ENCODE measurements at places on chromosomes 2 and 18.

GRCh38 chr2:191117341-191117740, 33.5 kb downstream of the STAT4 start:
- DNase-seq: no peak

GRCh38 chr2:148824190-148824589, 50.8 kb upstream of the KIF5C start:
- no peak for DNase-seq

DNA sequence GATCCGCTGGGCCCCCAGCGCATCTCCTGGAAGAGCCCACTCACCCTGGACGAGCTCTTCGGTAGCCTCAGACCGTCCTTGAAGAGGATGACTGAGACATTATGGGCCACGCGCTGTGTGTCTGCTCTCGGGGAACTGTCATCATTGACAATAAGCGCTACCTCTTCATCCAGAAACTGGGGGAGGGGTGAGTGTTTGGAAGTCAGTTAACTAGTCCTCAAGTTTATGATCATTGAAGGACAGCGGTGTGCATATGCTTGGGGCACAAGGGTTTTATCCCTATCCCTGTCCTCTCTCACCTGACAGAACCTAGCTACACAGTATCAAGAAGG, 586 bp downstream of the STK16 start:
- DNase-seq: no peak

GRCh38 chr2:121273116-121273515, 11.9 kb downstream of the TFCP2L1 start:
- DNase-seq: no peak

- DNase-seq: no peak
These were observed 40.9 kb downstream of the RNF144A start for GRCh38 chr2:6957910-6958615.

GRCh38 chr2:235669983-235670962, 176.4 kb downstream of the AGAP1 start:
- peak; percentile 35 for DNase-seq

DNA sequence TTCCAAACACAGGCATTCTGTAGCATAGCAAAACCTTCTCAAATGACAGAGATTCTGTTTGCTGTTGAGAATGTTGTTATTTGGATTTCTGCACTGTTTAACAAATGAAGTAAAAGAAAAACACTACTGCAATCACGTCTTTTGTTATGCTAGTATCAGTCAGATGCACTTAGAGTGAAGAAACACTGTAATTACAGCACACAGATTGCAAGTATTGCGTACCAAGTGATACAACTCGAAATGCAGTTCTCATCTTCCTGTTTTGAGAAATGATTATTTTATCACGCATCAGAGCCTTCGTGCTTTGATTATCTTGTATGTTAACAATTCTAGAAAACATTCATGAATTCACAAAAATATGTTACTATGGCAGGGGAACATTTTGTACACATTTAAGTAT, 41.8 kb upstream of the KLF11 start:
- DNase-seq: no peak

GRCh38 chr2:115165529-115166109, 723.2 kb downstream of the DPP10 start:
- peak; percentile 19 for DNase-seq

DNA sequence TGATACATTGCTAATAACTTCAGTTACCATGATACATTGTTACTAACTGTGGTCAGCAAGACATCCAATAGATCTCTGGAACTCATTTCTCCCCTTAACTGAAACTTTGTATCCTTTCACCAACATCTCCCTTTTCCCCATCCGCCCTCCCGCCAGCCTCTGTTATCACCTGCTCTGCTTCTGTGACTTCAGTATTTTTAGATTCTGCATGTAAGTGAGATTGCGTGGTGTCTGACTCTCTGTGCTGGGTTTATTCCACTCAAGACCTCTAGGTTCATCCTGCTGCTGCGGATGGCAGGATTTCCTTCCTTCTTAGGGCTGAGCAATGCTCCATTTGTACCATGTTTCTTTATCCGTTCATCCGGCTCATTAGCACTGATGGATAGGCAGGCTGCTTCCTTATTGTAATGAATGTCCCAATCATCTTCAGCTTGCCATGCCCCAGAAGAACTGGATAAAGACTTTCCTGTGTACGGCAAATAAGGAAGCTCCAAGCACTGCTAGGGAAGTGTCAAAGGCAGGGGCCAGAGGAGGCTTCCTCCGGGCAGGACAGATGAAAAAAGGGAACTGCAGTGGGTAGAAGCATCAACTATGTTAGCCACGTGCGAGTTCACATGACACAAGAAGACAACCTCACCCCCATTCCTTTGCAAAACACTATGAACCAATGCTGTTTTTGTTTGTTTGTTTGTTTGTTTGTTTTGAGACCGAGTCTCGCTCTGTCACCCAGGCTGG, 113.4 kb downstream of the EIPR1 start:
- no peak for DNase-seq

DNA sequence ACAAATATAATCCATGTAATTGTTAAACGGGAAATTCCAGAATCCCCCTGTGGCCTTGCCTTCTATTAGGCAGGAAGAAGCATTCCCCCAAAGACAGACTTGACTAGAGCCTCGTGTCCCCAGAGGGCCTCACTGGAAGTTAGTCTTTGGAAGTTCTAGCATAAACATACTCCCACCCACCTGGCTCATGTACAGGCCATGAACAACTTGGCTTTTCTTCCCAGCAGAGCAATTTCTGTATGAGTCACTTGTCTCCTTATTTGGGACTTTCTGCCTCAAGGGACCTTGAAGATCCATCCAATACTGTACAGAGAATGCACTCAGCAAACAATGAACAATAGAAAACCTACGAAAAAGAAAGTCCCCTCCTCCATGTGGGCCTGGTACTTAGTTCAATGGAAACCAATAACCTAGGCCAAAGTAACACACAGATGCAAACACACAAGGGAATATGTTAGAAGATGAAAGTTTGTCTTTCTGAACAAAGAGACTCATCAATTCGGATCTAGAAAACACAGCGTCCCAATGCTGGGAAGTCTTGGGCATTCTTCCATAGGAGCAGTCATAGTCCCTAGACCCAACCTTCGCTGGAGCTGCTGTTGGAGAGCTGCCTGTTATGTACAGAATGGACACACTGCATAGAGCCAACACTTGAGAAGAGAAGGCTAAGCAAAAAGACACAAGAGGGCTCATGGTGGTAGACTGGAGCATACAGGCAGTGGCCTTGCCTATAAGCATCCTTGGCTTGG, 303.5 kb downstream of the HRH4 start:
- no peak for DNase-seq

GRCh38 chr2:239308661-239309397, 92.0 kb downstream of the HDAC4 start:
- DNase-seq: no peak

- DNase-seq: no peak
These were observed 76.6 kb upstream of the FAM237A start for GRCh38 chr2:206565666-206566065.

- DNase-seq: no peak
These were observed 182.0 kb upstream of the ZNF804A start for GRCh38 chr2:184416146-184416913.

DNA sequence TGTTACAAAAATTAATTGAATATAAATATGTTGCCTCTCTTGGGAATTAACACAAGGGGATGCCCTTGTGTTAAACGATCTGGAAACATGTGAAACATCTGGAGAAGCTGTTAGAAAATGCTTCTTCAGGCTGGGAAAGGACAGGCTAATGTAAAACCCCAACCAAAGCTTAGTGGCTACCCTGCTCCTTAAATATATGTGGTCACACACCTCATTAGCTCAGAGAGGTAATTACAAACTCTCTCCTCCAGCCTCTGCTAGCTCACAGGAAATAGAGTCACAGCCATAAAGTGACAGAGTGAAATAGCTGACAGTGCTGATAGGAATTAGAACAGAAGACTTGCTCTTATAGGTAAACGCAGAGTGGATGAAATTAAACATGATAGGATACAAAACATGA, 155.9 kb downstream of the RAB3GAP1 start:
- DNase-seq: no peak

DNA sequence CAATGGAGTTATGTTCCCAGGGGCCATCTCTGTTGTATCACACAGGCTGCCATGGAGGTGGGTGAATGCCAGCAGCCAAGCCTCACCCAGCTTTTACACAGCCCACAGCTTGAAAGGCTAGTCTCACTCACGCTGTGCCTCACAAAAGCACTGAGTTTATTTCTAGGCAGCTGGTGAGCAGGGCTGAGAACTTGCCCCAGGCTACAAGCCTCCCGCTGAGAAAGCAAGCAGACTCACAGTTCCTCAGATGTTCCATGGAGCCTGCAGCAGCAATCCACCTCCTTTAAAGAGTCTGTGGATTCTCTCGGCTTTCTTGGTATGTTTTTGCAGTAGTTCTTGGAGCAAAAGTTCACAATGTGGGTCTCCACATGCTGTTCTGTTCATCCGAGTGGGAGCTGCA, 40.9 kb upstream of the ALKAL2 start:
- no peak for DNase-seq

GRCh38 chr2:188984680-188985079, 10.5 kb downstream of the COL3A1 start:
- DNase-seq: no peak

- peak; percentile 61 for DNase-seq
These were observed 57.1 kb downstream of the RMDN2 start for GRCh38 chr2:37982147-37982582.

- DNase-seq: no peak
These were observed 7.3 kb downstream of the CLHC1 start for GRCh38 chr2:55224761-55225261.

- no peak for DNase-seq
These were observed 1.9 kb downstream of the STK17B start for GRCh38 chr2:196169516-196169915.

GRCh38 chr2:18641823-18642222, 52.5 kb upstream of the NT5C1B start:
- no peak for DNase-seq

DNA sequence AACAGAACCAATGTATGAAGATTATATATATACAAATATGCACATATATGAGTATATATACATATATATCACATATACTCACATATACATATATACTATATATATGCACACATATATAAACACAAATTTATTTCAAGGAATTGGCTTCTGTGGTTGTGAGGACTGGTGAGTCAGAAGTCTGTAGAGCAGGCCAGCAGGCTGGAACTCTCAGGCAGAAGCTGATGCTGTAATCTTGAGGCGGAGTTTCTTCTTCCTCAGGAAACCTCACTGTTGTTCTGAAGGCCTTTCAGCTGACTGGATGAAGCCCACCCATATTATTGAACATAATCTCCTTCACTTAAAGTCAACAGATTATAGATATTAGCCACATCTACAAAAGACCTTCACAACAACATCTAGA, 143.9 kb upstream of the CREB1 start:
- no peak for DNase-seq

DNA sequence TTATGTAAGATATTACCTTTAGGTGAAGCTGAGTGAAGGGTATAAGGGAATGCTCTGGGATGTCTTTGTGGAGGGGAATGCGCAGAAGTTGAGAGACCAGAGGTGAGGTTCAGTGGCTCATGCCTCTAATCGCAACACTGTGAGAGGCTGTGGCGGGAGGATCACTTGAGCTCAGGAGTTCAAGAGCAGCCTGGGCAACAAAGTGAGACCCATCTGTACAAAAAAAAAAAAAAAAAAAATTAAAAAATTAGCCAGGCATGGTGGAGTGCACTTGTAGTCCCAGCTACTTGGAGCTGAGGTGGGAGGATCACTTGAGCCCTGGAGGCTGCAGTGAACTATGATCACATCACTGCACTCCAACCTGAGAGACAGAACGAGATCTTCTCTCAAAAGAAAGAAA, 57.3 kb upstream of the SP3 start:
- no peak for DNase-seq

- no peak for DNase-seq
These were observed 37.8 kb downstream of the GATA6 start for GRCh38 chr18:22207021-22207758.

- no peak for DNase-seq
These were observed 74.4 kb downstream of the MEIS1 start for GRCh38 chr2:66509326-66509811.

DNA sequence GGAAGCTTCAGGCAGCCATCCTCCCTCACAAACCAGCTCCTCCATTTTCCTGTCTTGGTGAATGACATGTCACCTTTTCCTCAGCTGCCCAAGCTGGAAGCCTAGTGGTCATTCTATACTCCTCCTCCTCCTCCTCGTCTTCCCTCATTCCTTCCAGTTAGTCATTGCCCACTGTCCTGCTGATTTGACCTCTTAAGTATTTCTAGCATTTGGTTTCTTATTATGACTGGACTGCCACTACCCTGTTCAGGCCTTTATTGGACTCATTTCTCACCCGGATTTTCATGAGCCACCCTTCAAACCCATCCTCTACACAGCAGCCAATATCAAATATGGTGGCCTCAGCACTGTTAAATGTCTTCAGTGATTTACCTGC, 21.9 kb upstream of the MGAT5 start:
- DNase-seq: no peak

DNA sequence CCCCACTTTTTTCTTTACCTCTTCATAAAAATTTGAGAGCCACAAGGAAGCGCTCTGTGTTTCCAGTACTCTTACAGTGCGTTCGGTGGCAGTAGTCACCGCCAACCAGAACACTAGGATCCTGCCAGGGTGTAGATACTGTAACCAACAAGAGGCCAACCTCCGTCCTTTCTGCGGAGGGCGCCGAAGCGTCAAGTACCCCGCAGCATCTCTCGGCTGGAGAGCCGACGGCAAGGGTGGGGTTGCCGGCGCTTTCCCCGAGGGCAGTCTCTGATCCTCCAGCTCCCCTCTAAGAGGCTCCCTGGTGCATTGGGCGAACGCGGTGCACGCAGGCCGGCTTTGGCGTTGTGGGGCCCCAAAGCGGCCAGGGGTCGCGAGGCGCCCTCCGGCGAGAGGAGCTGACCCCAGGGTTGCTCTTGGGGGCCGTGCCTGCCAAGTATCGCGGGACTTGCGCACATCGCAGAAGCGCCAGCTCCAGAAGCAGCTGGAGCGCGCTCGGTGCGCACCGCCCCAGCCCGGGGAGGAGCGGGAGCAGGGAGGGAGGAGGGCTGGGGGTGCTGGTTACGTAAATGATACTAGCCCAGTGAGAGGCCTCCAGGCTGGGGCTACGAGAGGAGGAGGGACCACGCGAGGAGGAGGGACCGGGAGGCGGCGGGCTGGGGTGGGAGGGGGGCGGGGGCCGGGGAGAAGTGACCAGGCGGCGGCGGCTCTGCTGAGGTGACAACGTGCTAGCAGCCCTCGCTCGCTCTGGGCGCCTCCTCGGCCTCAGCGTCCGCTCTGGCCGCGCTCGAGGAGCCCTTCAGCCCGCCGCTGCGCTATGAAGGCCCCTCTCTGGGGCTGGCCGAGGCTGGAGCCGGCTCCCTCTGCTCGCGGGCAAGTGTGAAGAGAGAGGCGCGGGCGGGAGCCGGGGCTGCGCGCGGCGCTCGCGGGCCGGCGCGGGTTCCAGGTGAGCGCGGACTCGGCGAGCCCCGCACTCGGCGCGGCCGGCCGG, at the start of gene GALNT13:
Gene GALNT13 (plus strand): TSS at position 692 of the 991 bp plus-strand sequence.
- DNase-seq: peak; percentile 59

Data from NCI-H510A treated with DMSO at 0.1 percent for 48 hours (cell line).